OCI-LY7 (cell line): ENCODE measurements at places on chromosomes 6 and 20.

DNA sequence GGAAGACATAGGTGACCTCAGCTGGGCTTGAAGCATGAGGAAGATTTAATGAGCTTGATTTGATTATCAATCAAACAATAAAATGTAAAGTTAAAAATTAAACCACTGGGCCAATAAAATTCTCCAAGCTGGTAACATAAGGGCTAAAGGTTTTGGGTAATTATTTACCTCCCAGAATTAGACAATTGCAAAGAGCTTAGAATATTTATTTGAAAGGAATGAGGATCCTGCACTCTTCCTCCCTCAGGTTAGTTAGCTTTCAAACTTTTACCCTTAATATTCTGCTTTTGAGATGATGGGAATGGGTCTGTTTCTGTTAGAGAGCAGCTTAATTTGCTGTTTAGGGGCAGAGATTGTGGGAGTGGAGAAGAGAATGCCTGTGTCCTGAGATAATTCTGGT, at the start of gene SLC17A4:
TSS of gene SLC17A4 (plus strand) at position 208 of the 400 bp plus-strand sequence. CDS start 7,221 bp downstream, outside the sequence.
- no peak for DNase-seq

- DNase-seq: no peak
Measured at GRCh38 chr20:11242320-11242719, 568.5 kb upstream of the JAG1 start.

DNA sequence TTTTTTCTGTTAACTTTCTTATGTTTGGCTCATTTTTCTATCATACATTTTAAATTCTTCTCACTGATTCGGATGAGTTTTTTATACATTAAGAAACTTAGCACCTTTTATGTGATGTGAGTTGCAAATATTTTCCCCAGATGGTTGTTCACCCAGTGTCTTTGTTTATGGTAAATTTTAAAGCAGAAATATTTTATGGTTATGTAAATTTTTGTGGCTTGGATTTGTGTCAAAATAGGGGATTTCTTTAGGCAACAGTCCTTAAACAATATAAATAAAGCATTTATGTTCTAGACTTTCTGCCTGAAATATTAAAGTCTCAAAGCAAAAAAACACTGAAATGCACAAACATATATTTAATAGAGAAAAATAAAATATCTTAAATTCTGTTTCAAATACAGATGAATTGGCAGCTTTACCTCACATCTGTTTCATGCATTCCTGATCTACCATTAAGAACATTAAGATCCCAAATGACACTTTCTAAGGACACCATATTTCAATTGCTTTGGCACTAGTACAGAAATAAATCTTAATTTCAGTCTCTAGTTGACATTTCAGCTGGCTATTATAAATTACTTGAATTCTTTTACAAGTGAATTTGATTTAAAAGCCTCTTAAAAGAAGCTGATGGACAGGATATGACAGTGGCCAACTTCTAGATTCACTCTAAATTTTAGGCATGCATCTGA, 646.6 kb downstream of the HACE1 start:
- DNase-seq: no peak

DNA sequence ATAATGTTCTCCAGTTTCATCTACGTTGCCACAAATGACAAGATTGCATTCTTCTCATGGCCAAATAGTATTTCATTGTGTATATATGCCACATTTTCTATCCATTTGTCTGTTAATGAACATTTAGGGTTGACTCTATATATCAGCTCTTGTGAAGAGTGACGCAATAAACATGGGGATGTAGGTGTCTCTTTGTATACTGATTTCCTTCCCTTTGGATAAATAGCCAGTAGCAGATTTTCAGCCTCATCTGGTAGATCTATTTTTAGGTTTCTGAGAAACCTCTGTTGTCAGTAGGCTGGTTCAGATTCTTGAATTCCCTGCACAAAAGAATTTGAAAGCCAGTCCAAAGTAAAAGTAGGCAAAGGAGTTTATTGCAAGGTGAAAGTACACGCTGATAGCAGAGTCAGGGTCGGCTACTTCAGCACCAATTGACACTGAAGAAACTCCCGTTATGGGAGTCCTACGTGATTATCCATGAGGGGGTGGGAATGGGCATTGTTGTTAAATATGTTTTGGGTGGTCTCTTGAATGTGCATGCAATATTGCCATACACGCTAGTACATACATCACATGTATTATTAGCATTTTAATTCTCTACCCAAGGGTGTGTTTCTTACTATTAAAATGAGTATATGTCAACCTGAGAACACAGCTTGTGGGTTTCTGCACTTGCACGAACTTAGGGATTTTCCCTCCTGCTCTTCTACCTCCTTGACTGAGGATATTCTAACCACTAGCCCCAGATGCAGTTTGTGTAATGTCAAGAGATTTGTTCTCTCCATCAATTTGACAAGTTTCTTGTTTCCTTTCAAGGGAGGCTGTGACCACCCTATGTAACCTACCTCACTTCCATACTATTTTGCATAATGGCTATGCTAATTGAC, 14.4 kb upstream of the SLC17A2 start:
- DNase-seq: no peak

- no peak for DNase-seq
Measured at GRCh38 chr6:21392177-21392576, 201.4 kb upstream of the SOX4 start.
